ENCODE measurements at places on chromosomes 7 and 10.

DNA sequence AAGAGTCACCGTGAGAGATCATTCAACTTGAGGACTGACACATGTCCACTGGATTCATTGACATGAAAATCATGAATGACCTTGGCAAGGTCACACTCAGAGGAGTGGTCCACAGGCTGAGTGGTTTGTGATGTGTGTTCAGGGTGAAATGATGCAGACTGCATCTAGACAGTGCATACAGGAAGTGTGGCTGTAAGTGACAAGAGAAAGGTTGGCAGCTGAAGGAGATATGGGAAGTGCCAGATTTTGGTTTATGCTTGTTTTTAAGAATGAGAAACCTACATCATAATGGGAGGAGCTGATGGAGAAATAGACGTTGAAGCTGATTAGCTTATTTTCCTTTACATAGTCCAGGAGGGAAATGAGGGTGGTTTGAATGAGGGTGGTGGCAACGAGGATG, 64.8 kb upstream of the VIPR2 start:
- no peak for DNase-seq

DNA sequence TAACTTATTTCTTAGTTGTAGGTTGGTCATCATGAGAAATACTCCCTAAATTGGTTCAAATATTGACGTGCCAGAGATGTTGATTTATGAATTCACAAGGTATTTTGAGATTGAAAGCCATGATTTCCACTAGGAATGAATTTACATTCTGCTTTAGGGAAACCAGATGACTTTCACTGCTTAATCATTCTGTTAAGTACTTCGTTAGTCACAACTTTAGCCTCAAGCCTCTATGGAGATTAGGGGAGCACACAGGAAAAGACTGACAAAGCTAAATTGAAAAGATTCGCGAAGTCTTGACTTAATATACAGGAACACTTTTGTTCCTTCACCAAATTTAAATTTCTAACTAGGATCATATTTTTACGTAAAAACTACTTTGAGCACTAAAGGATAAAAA, 250.4 kb upstream of the CACNA2D1 start:
- DNase-seq: no peak

GRCh38 chr7:2018569-2019460, 213.9 kb downstream of the MAD1L1 start:
- DNase-seq: no peak

DNA sequence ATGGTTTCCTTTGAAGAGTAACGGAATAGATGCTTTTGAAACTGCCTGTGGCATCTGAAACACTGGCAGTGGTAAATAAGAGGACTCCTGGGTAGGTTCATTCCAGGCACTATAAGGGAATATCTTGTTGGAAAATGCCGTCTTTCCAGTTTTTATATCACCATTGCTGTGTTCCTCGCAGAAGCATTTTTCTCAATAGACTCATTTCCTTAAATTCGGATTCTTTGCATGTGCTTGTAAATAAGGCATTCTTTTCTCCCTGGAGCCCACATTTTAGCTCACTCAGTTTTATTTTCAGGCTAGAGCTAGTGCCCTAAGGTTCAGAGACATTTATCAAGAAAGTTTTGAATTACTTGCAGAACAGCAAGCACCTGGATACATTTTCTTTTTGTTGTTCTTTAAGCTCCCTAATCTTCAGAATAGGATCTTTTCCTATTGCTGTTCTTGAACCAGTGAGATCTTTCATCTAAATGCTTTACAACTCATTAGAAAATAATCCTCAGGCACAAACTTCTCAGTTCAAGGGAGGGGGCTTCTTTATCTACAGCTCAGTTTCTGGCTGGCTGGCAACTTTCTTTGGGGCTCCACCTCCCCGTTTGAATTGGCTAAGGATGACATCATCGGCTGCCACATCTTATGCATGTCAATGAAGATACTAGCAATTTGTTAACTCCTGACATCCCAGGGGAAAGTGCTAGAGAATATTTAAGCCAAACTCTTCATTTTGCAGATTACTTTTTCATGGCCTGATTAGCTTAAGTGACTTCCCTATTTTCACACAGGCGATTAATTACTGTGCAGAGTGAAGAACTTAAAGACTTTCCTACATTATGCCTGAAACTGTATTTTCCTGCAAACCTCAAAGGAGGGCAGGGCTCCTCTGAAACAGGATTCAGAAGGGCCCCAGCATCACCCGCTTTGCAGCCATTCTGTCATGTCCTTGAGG, 133.7 kb upstream of the RSU1 start:
- no peak for DNase-seq

DNA sequence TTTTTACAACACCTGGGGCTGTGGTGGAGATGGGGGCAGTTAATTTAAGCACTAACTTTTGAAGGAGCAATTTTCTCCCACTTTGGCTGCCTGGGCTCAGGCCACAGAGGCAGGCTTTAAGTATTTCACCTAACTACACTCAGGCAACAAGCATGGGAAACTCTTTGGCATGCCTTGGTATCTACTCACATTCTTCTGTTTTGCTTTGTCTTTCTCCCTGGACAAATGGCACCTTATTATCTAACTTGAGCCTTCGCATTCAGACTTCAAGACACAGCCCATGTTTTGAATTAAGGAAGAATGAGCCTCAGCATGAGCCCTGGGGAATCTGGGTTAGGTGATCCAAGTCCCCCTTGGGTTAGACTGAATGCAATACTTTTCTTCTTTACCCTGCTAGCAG, 31.8 kb upstream of the BMPER start:
- no peak for DNase-seq

GRCh38 chr7:105101864-105102263, 87.9 kb downstream of the KMT2E start:
- DNase-seq: no peak

GRCh38 chr7:116455499-116455898, 44.0 kb upstream of the CAV2 start:
- DNase-seq: no peak

DNA sequence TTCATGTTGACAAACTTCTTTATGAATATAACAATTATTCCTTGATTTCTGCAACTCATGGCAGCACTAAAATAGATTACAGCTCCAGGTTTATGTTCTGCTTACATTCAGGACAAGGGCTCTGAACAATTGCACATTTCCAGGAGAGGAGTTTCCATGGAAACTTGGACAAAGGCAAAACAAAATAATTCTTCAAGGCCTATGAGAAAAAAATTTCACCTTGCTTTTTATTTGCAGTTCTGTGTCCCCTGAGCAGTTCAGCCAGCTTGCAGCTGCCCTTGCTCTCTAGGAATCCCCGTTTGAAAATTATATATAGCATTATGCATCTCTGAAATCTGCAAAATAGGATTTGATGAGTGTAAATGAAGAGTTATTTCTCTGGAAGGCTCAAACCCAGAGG, 71.7 kb downstream of the ARL4A start:
- no peak for DNase-seq

GRCh38 chr10:10044922-10045764, 972.5 kb upstream of the CELF2 start:
- DNase-seq: no peak

- DNase-seq: peak; percentile 1
Observed at GRCh38 chr10:106711313-106711906, 453.1 kb downstream of the SORCS1 start.

DNA sequence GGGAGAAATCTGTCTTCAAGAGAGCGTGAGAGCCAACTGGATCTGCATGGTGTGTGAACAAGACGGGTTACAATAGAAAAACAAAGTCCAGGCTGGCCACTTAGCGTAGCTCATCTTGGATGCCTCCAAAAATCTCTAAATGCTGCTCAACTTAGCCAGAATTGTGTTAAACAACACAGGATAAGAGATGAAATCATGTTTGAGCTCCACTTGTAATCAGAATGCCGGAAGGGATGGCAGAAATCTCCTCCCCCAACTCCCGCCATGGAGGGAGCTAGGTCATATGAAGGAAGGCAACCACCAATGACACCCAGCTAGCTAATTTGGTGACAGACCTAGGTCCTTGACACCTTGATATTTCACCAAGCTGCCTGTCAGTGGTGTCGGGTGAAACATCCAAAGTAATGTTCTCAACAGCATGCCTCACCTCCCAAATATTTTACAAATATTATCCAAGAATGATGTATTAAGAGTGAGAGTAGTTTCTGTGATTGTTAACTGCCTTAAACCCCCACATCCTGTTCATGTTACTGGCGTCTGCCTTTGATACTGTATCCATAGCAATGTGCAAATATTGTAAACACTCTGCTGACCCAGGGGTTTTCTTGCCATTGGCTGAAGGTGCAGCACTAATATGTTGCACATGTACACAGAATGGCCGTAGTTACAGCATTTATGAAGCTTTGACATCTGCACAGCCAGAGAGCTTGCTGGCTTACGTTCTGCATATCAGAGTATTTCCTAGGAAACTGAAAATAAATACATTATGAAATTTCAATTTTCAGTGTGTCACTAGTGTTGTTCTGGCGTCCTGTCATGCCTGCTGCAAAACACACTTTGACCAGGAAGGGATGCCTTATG, 25.8 kb downstream of the TMEM254 start:
- DNase-seq: no peak

GRCh38 chr7:125098377-125098970, 168.8 kb upstream of the POT1 start:
- DNase-seq: no peak

DNA sequence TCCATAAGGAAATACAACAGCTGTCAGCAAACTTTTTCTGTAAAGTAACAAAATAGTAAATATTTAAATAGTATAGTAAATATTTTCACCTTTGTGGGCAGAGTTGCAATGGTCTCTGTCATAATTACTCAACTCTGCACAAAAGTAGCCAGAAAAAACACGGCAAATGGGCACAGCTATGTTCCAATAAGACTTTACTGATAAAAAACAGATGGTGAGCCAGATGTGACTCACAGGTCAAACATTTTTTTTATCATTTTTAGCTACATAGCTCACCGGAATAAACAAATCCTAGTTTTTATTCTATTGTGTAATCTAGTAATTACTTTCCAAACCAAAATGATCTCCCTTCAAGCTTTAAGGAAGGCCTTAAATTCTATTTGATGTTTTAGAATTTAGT, 55.3 kb downstream of the NCAPG2 start:
- DNase-seq: no peak

- DNase-seq: no peak
Observed at GRCh38 chr7:120877701-120878100, 19.8 kb upstream of the TSPAN12 start.

- no peak for DNase-seq
Observed at GRCh38 chr7:87170828-87171227, 18.6 kb downstream of the DMTF1 start.

GRCh38 chr10:34581801-34582532, 233.1 kb downstream of the PARD3 start:
- no peak for DNase-seq

GRCh38 chr7:55549457-55549856, 22.8 kb downstream of the VOPP1 start:
- no peak for DNase-seq

- no peak for DNase-seq
Observed at GRCh38 chr10:80670774-80671173, 133.1 kb downstream of the SH2D4B start.

GRCh38 chr10:29039677-29040189, 249.1 kb upstream of the LYZL1 start:
- DNase-seq: no peak

GRCh38 chr7:158289761-158290523, 297.7 kb downstream of the PTPRN2 start:
- DNase-seq: no peak

DNA sequence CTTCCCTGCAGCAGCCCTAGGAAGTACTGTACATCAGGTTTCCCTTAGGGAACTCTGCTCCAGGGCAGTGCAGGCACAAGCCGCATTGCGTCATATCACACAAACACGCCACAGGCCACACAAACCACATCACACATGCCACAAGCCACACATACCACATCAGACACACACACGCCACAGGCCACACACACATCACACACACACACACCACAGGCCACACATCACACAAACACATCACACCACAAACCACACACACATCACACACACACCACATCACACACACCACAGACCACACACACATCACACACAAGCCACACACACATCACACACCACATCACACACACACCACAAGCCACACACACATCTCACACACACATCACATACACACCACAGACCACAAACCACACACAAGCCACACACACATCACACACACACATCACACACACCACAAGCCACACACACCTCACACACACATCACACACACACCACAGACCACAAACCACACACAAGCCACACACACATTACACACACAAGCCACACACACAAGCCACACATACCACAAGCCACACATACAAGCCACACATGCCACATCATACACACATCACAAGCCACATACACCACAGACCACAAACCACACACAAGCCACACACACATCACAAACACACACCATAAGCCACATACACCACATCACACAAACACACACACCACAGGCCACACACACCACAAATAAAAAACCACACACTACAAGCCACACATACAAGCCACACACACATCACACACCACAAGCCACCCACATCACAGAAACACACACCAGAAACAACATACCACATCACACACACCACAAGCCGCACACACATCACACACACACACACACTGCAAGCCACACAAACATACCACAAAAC, 53.4 kb downstream of the TMEM209 start:
- no peak for DNase-seq

GRCh38 chr7:1093502-1093843, 5.6 kb downstream of the GPER1 start:
- DNase-seq: no peak

DNA sequence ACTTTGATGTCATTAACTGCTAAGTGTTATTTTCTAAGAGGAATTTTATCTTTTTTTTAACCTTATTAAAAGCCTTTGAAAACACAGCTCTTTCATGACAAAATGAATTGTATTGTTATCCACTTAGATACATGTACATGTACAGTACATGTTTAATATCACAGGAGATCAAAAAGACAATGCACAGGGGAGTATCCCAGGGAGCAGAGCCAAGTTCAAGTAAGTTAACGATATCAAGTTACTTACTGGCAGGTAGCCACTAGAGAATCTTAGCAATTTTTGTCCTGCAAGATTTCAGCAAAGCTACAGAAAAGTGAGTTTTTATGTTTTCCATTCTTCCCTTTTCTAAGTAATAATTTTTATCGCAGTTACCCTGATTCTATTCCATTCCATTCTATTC, 33.9 kb upstream of the ARL4A start:
- no peak for DNase-seq

DNA sequence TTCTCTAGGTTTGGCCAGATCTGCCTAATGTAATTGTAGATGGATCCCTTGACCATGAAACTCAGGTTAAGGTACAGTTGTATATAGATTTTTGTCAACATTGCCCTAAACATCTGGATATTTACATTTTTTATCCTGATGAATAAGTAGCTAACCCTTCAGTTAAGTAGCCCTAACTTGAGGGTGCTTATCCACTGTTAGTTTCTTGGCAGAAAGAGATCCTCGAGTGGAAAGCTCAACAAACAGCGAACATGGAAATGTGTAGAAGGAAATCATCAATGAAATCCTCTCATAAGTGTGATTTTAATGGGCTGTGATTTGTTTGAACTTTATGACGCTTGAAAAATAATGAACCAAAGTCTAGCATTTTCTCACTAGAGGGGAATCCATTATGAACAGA, 72.8 kb downstream of the PRSS58 start:
- no peak for DNase-seq

DNA sequence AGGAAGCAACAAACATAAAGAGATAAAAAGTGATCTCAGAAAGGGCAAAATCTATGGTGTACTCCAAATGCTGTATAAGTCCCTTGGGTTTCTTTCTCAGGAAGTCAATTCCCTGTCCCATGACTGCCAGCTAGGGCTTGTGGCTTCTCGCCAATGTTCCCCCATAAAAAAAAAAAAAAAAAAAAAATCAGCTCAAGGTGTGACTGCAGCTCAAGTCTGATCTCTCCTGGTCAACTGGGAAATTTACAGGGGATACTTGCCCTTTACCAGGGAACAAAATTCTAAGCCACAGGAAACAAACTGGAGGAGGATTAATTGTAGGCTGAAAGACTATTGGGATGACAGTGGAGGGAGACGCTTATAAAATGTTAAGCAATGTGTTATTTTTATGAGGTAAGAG, 76.0 kb downstream of the PCGF5 start:
- DNase-seq: no peak

Data from stimulated activated CD4-positive, alpha-beta T cell treated with anti-CD3 and anti-CD28 coated beads, Interleukin-1b, Interleukin-23, amount 100 ng/mL, for 4 hours (primary cell).